ENCODE measurements at places on chromosomes 12 and 14.

DNA sequence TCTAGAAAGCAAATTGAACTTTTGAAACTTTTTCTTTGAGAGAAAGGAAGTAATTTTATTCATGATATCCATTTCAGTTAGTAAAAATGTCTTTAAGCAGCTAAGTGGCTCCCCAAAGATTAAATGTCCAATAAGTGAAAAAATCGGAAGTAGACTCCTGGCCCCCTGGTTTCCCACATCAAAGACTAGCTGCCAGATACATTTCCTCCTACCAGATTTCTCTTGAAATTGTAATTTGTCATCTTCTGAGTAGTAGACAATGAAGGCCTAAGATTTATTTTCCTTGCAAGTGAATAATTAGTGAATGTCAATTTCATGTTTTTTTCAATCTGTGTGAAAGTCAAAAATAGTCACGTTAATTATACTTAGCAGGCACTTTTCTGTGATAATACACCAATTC lies 321.9 kb downstream of the SYT1 start:
- no peak for DNase-seq

DNA sequence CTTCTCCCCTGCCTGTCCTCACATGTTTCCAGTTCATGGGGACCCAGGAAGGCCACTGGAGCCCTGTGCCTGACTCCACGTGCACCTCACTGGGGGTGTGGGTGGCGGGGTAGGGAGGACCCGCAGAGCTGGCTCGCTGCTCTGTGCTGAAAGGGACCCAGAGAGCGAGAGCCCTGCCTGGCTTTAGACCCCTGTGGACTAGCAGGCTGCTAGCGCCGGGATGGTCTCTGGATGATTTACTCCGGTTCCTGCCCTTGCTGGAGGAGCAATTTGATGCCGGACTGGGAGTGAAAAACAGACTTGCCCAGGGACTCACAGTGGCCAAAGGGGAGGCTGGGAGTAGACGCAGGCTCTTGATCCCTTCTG lies 49.0 kb downstream of the NTF3 start:
- no peak for DNase-seq

GRCh38 chr14:42070031-42070430 lies 463.4 kb downstream of the LRFN5 start:
- no peak for DNase-seq

DNA sequence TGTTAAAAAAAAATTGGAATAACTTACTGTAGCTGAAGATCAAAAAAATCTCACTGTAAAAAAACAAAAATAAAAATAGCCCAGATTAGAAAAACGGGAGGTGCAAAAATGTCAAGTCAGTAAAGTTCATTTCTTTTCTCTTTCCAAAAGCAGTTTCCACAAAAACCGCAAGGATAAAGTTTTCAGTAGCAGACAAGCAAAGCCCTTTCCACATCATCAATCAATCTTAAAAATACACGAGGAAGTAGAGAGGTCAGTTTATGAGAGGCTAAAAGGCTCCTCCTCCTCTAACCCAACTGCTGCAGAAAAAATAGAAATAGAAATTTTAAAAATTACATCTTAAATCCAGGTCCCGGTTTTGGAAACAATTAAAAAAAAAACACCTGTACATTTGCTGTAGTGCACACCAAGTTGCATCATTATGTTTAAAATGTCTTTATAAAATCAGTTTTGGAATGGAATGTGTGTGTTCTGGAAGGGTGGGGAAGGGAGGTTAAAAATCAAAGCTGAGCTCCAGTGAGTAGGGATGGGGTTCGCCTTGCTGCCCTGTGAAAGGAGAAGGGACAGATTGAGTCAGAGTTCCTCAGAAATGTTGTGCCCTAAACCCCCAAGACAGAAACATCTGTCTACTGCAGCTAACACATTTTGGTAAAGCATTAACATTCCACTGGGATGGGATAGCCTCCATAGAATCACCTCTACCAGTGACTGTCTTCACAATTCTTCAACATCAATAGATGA lies 5.8 kb downstream of the HNRNPC start:
- no peak for DNase-seq

GRCh38 chr12:45286621-45287020 lies 70.7 kb downstream of the ANO6 start:
- no peak for DNase-seq

GRCh38 chr12:75756771-75757170 lies 245.4 kb upstream of the KRR1 start:
- no peak for DNase-seq

- no peak for DNase-seq
Observed at GRCh38 chr12:123657211-123657610, 13.7 kb upstream of the TCTN2 start.
